Stimulated activated CD4-positive, alpha-beta T cell treated with anti-CD3 and anti-CD28 coated beads, TNF-alpha, amount 100 ng/mL, for 1 hour (primary cell): ENCODE measurements at places on chromosomes 12 and 14.

- no peak for DNase-seq
These were observed 32.2 kb upstream of the ANKRD9 start for GRCh38 chr14:102541771-102542170.

GRCh38 chr14:80692903-80693302 is 248.6 kb downstream of the CEP128 start:
- no peak for DNase-seq

GRCh38 chr12:54390668-54391551 is 6.4 kb upstream of the ZNF385A start:
- no peak for DNase-seq

DNA sequence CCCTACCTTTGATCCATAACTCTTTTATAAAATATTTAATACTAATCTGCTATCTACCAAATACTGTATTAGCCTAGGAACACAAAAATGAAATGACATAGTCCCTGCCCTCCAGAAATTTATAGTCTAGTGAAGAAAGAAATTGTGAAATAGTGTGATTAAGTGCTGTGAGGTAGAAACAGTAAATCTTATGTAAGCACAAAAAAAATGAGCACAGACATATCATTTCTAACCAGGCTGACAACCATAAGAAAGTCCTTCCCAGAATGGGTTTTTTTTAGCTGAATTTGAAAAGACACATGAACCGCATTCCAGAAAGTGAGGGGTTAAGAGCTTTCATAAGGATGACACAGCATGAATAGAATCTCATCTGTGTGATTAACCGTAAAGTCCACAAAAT is 145.9 kb downstream of the SOX5 start:
- DNase-seq = no peak

DNA sequence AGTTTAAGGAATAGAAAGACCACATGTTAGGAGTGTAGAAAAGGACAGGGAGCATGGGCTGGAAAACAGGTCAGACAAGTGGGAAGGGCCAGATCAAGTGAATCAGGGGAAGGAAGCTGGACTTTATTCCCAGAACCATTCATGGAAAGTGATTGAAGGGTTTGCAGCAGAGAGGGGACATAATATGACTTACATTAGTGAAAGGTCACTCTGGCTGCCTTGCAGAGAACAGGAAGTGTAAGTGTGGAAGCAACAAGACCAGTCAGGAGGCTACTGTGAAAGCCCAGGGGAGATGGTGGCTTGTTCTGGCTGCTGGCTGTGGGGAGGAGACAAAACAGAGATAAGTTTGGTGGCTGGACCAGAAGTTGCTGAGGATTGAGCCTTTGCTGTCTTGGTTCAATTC is 69.1 kb downstream of the VCPKMT start:
- no peak for DNase-seq

GRCh38 chr14:21455912-21456667 is at the start of gene CHD8:
Gene CHD8, minus strand, starts transcription at chr14:21456123. Its CDS starts 24,480 bp downstream, at chr14:21431643.
- DNase-seq = peak; percentile 98

DNA sequence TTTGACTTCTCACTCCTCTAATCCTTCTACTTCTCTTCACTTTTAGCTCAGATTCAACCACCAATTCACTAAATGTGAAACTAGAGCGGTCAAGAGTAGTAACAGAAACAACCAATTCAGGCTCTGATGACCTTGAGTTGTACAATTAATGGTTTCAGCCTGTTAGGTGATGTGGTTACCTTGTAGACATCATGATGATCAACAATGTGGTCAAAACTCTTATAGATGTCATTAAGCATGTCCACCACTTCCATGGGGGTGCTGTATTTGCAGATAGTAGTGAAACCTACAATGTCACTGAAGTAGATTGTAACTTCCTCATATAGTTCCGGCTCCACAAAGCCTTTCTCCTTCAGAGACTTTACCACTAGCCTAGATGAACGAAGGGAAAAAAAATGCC is 54.1 kb upstream of the PLBD1 start:
- DNase-seq = no peak

GRCh38 chr14:54881761-54882401 is 20.7 kb downstream of the GCH1 start:
- no peak for DNase-seq

DNA sequence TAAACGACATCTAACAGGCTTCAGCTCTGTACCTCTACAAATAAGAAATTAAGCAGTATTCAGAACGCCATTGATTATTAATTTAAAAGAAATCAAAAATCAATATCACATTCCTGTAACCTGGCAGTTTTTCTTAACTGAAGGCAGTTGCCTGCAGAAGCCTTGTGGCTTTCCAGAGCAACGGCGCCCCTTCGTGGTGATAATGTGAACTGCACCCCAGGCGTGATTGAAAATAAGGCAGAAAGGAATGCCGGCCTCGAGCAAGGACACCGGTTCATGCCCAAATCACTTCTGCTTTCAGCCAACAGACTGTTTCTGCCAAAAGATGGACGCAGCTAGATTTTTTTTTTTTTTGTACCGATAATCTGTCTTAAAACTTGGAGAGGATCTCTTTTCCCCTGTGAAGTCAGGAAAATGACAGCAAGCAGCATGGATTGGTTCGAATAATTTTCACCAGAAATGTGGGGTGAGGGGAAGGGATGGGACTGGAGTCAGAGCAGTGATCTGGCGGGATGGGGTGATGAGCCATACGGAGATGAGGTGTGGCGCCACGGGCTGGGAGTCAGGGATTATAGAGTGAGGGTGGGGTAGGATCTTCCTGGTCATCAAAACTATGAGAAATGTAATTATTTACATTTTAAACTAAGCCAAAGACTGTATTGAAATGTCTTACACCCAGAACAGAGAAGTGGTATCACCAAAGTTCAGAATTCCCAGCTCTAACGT is 473.0 kb downstream of the DPF3 start:
- peak; percentile 66 for DNase-seq

DNA sequence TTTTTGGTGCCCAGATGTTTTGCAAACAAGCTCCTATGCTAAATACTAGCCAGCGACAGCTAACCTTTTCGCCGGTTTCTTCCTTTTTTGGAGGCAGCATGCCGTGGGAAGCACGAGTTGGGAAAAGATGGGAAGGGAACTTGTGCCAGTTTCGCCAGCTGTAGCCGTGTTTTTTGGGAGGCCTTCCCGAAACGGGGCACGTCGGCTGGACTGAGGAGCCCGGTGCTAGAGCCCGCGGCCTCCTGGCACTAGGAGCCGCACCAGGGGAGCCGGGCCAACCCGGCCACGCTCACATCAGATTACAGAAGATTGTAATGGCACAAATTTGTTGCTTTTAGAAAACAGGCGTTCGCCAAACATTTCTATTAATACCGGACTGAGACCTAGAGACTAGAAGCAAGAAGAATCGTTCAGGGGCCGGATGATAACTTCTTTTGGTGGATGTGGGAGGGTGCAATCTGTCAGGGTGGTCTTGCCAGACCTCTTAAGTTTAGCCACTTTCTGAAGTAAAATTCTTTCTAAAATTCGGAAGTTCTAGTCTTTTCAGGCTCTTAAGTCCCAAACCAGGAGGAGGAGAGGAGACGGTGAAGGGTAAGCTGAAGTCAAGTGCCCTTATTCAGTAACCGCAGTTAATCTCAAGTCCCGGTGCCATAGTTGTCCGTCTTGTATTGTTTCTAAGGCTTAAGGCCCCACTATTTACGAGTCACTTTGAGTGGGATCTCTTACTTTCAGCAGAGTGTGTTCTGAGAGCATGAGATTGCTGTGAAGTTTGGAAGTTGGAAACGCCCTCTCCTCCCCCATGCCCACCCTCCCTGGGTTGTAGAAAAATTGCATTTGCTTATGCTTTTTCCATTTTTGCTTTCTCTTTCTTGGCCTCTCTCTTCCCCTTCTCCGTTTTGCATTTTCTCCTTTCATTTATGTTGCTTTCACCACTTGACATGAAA is 1.3 kb downstream of the RASSF3 start:
- DNase-seq = no peak

DNA sequence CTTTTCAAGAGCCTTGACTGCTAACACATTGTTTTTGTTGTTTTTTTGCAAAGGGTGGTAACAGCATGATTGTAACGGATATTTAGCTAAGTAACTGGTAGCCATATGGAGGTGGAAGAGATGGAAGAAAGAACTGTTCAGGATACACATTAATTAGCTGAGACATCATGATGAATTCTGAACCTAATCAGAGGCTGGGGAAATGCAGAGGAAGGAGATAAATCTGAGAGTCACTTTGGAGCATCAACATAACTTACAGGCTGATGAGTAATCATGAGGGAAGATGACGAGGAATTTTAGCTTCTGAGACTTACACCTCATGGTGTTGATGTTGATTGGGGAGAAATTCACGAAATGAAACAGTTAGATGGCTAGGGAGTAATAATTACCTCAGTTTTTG is 62.3 kb downstream of the NIN start:
- no peak for DNase-seq

DNA sequence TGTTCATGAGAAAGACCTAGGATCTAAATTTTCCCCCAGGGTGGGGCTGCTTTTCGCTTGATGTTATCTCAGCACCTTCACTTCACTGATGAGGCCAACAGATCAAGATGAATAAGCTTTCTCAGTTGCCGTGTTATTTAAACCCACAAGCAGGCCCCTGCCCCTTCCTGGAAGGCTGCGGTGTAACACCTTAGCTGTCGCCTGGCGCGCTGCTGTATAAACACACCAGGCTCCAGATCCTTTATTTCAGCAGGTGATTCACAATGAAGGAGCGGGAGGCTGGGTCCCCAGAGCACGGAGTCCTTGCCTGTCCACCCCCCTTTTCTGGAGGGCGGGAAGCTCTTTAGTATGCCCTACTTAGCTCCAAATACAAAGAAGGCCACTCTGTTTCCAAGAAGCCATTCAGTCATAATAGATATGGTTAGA is 515.4 kb downstream of the FUT8 start:
- DNase-seq = peak; percentile 34
